ENCODE measurements at places on chromosomes 2 and 18.

DNA sequence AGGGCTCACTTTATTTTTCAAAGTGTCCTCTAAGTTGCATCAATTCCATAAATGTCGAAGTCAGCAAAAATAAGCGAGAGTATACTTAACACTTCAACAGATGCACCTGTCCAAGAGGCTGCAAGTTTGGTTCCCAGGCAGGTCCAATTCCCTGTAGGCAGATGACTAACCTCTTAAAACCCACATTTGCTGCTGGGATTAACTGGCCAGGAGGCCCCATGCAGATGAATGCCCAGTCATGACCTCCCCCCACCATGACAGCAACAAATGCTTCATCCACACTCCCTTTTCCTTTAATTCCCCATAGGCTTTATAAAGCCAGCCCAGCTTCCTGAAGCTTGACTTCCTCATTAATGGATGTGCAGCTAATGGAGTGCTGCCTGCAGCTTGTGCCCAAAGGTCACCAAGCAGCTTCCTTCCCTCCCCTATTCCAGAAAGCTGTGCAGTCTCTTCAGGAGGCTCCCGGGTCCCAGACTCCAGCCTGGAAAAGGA is 35.7 kb downstream of the REEP1 start:
- DNase-seq, result no peak

GRCh38 chr2:200871151-200871550 is 6.7 kb upstream of the CLK1 start:
- no peak for DNase-seq

DNA sequence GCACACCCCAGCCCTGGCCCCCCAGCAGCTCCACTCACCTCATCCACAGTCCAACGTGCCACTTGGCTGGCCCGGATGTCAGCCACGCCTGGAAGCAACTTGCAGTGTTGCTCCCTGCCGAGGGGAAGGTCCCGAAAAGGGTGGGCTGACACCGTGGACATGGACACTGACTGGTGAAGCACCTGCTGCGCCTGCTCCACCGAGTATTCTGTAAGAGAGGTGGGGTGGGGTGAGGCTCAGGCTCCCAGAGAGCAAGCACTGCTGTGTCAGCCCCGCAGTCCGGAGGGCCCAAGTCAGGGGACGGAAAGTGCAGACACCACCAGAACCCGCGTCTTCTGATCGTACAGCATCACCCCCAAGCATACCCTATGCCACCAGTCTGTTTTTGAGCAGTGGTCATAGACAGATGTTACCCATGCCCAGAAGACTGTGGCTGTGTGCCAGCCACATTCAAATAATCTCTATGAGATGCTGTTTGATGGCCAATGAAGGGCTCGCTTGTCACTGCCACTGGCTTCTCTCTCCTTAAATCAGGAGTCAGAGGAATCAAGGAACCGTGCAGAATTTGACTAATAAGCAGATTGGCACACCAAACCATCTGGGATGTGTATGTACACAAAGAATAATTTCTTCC is 74.2 kb upstream of the TMEM200C start:
- no peak for DNase-seq

DNA sequence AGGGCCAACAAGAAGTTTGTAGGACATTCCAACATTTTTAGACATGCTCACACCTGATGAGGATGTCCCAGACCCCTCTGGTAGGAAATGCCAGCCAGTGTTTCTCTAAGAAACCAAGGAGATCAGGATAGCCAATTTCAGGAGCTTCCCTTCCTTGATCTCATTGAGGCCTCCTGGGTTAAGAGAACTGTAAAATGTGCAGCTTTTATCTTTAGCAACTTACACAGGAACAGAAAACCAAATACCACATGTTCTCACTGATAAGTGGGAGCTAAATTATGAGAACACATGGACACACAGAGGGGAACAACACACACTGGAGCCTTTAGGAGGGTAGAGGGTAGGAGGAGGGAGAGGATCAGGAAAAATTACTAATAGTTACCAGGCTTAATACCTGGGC is 99.6 kb upstream of the MAP2 start:
- DNase-seq, result no peak

GRCh38 chr2:217798191-217798590 is 204.6 kb downstream of the TNS1 start:
- DNase-seq, result no peak

DNA sequence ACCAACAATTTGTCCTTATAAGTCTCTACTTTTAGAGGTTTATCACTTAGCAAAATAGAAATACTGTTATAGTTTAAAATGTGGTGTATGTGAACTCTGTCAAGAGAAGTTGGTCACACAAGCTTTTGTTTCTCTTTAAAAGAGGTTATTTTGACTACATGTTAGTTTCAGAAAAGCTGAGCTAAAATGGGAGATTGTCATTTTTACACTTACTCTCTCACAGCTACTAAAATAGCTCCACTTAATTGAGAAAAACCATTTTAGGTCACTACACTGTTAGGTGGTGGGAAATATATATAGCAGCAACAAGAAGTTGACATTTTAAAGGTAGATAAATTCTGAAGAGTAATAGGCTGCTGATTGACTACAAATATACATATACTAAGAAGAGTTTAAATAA is 161.5 kb upstream of the KCNJ3 start:
- DNase-seq, result no peak

DNA sequence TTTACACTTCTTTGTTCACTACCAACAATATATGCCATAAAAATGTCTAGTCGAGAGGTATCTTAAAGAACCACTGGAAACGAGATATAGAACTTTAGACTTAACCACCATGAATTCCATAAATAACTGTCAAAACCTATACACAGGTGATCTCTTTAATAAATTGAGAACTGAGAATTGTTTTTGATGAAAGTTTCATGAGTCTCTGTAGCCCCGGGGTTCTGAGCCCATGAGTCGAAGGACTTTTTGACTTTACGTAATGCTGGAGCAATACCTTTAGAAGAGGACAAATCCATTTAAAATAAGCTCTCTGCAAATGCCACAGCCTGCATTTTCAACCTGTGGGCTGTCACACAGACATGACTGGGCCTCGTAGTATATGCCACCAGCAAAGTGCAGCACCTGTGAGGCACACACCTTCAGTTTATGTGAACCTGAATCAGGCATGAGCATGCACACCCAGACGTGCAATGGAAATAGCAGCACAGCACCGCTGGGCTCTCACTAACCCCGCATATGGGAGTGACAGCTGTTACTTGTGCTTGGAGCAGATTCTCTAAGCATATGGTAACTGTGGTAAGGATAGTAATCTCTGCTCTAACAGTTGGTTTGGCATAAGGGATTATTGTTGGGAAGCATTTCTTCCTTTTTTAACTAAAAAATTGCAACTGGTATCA is 383.2 kb downstream of the SOCS6 start:
- no peak for DNase-seq

DNA sequence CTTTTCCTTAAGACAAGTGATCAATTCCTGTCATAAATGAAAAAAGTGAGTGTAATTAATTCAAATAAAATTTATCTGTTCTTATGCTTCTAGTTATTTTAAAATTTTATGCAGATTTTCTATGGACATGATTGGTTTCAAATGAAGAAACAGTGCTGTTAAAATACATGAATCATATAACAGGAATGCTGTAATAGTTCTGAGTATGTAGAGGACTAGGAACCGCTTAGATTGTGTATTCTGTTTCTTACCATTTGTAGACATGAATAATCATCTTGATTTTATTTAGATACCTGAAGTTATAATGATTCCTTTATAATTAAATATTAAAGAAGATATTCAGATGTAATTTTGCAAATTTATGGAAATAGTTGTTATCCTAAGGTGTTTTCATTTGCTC is 3.5 kb downstream of the ACTR2 start:
- no peak for DNase-seq

DNA sequence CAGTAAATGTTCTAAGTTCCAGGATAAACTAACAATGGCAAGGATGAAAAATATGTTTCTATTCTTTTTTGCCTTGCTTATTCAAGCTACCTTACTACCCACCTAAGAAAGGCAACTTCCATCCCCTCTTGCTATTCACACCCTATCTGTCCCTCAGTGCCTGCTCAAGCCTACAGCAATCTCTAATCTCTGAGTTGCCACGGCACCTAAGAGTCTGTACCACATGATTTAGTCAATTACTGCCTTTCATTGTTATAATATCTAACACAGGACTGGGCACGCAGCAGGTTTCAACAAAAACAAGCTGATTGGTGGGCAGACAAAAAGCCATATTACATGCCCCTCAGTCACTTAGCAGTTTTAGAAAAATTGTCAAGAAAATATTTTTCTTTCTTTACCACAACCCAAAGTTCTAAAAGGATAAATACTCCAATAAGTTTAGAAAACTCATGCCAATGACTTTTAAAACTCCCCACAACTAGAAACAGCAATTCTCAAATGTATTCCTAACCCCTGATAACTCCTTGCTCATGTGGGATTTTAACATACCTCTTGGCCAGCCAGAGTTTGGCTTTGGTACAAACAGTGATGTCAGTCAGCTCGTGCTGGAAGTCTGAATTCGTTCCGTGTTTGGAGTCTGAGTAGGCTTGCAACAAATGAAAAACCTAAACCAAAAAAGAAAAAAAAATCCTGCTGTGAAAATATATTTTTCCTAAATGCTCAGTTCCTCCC is 117.3 kb upstream of the ZFP36L2 start:
- no peak for DNase-seq

- no peak for DNase-seq
Measured at GRCh38 chr2:109447251-109447661, 166.5 kb downstream of the SEPTIN10 start.

DNA sequence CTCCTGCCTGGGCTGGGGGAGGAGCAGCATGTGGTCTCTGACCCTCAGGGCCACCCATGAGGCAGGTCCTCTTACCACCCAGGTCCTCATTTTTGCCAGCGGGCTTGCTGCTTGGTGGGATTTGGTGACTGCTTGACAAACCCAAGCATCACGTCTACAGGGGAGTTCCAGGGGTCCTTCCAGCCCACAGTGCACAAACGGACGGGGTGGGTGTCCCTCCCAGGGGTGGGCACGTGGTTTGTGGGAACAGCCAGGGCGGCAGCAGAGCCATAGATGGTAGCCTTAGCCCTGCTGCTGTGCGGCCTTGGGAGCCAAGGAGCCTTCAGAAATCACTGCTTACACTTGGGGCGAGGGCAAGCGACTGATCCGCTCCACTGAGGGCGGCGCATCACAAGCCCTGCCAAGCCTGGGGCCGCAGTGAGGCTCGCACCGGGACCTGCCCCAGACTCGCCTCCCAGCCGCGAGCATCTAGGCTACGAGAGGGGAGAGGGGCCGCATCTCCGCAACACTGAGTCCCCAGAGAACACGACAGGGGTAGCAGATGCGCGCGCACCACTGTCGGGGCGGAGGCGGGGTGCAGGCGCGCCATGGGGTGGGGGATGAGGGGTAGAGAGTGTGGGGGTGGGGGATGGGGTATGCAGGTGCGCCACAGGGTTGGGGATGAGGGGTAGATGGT is 36.9 kb downstream of the SNED1 start:
- no peak for DNase-seq

GRCh38 chr2:201797175-201797840 is 9.0 kb upstream of the CDK15 start:
- no peak for DNase-seq

DNA sequence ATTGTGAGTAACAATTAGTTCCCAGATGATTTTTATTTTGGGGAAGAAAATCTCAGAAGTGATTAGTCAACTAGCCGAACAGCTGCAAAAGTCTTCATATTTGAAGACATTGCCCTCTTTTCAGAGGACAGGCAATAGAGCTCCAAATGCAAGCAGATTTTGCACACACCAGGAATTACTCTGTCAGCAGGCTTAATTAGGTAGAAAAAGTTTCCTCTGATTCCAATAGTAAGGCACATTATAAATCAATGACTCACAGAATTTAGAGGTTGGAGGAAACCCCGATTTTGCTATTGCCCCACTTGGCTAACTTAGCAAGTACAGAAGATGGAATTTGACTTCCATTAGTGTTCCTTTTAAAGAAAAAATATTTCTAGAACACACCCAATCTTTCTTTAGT is 30.7 kb upstream of the SCN1A start:
- DNase-seq, result no peak

DNA sequence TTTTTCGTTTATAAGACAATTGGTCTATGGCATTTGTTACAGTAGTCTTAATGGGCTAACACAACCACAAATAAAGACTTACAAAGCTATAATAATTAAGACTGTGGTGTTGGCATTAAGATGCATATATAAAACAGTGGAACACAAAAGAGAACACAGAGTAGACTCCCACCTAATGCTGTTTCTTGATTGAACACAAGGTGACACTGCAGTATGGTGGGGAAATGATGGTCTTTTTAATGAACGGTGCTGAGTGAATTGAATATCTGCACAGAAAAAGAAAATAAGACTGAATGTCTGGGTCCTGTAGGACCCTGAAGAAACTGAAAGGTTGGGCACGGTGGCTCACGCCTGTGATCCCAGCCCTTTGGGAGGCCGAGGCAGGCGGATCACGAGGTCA is 1136.6 kb upstream of the NXPH2 start:
- DNase-seq, result no peak

Data from stimulated activated CD8-positive, alpha-beta memory T cell treated with anti-CD3 and anti-CD28 coated beads, Interleukin-2, amount 100 ng/mL, for 48 hours (primary cell).